Lung microvascular endothelial cell (primary cell): ENCODE measurements at places on chromosomes 1 and 21. TPM values are rescaled to one million over a fixed set of nuclear protein-coding genes. Genes with fewer than 3 reads are reported as not detected.

DNA sequence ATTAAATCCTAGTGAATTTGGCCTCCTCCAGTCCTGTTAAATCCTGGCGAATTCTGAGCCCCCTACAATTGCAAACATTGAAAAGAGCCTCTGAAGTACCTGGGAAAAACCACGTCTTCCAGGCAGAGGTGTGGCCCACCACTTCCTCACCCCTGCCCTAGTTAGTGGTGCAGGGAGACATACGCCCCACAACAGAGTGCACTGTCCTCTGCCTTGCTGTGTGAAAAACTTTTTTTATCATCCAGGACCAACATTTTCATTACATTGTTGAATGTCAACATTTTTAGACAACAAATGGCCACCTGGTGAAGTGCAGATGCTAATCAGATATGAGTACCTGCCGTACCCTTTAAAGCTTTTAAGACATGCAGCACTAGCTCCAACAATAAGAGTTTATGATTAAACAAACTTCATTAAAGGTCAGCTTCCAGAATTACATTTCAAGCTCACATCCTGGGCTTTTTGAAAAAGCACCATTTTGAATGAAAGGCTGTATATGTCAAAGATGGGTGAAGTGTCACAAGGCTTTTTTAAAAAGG is 13.6 kb upstream of the TMPRSS2 start:
- DNase-seq, result no peak

- no peak for DNase-seq
Measured at GRCh38 chr1:172400722-172401105, 19.8 kb upstream of the C1orf105 start.

- peak; percentile 55 for DNase-seq
Measured at GRCh38 chr1:229567109-229567868, 8.8 kb upstream of the ABCB10 start.

DNA sequence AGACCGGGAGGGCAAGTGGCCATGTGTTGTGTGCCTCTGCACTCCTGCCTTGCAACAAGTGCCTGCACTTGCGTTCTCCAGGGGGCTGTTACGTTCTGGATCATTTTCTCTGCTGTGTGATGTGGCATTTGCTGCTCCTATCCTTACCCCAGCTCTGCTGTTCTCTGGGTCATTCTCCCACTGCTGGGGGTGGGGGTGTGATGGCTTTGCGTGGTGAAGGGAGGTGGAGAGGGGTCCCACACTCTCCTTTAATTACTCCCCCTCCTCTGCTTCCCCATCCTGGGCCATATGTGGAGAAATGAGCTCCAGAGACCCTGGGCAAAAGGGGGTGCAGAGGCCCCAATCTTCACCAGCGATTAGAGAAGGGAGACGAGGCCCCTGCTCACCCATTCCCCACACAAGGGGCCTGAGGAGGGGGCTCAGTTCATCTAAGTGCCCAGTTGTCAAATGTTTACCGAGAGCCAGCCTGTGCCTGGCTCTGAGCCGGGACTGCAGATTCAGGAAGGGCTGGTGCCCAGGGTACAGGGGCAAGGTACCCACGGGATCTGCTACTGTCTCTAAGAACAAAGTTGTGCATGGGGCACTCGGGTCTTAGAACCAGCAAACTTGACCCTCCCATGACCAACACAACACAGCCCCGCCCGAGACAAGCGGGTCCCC is 355.4 kb downstream of the PTPRU start:
- DNase-seq, result no peak

GRCh38 chr1:196088541-196088940 is 519.7 kb downstream of the KCNT2 start:
- no peak for DNase-seq

DNA sequence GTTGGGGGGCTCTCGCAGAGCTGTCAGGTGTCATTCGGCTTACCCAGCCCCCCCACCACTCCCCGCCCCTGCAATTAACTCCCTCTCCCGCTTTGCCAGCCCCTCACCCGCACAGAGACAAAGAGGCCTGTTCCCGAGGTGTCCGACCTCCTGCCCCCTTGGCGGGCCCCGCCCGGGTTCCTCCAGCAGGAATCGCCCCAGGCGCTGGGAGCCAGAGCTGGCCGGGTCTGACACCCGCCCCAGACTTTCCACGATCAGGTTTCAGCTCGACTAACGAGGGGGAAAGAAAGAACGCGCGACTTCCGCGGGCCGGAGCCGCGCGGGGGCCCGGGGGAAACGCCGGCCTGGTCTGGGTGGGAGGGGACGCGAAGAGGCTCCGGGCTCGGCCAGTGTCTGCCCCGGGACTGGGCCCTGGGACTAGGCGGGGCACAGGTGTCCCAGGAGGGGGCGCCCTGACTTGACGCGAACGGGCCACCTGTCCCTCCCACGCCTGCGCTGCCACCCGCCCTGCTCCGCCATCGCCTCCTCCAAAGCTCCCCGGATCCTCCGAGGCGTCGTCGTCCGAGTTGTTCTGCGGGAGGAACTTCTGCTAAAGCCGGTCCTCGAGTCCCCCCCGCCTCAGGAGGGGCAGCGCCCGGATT is 36.4 kb upstream of the HHAT start:
- peak; percentile 10 for DNase-seq

DNA sequence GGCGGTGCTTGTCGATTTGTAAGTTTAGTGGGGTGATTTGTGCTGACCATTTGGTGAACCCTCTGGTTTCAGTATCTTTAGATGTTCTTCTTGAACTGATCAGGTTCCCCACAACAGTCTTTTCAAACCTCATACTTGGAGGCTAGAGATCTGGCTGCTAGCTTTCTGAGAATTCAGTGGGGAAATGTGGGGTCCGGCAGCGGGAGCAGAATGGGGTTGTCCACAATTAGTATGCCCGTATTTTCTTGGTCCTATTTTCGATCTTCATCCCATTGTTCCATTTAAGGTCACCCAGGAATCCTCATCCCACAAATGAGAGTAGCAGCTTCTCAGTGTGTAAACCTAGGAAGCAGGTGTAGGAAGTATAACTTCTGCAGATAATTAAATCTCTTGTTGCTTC is 10.3 kb upstream of the TPTE start:
- no peak for DNase-seq

DNA sequence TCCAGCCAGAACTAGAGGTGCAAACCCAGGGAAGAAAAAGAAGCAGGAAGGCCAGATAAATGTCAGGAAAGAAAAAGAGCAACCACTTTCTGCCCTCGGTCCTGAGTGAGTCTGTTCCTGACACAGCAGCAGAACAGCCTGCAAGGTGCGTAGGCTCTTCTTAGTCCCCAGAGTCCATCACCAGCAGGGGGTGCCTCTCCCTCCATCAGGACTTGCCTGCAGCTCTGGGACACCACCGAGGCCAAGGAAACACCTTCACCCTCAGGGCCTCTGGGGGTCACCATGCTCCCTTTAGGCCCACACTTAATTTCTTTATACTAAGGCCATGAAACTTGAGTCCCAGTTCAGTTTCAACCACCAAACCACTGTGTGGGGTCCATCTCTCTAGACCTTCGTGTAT is 43.7 kb upstream of the NFASC start:
- no peak for DNase-seq

- no peak for DNase-seq
Measured at GRCh38 chr1:56095696-56096665, 483.4 kb downstream of the PLPP3 start.

DNA sequence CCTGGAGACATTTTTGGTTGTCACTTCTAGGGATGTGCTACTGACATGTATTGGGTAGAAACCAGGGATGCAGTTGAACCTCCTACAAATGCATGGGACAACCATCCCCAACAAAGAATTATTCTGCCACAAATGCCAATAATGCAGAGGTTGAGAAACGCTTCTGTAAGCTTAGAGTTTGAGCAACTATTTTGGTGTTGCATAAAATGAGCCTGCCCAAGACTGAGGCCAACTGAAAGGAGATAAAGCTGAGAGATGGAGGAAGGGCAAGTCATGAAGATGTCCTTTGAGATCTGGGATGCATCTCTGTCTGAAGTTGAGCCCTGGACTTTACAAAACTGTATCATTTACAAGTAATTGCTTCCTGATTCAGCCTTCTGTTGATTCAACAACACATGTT is 106.9 kb downstream of the KCNJ15 start:
- DNase-seq, result no peak

DNA sequence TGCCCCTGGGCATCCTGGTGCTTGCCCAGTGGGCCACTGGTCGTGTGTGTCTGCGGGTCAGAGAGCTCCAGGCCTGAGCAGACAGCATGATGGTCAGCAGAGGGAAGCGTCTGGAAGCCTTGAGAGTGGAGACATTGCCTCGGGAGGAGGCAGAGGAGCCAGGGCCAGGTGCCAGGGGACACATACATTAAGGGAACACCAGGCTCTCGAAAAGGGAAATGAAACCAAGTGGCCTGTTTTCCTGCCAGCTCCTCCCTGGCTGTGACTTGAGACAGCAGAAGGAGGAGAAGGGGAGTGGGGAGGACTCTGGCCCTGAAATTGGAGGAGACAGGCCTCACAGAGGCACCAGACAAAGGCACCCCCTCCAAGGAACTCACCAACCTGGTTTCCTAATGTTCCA is 62.4 kb upstream of the LRP8 start:
- DNase-seq, result no peak

- DNase-seq, result no peak
Measured at GRCh38 chr1:207861442-207862177, 49.3 kb downstream of the CD34 start.

- no peak for DNase-seq
Measured at GRCh38 chr1:82449506-82450057, 648.8 kb downstream of the ADGRL2 start.

DNA sequence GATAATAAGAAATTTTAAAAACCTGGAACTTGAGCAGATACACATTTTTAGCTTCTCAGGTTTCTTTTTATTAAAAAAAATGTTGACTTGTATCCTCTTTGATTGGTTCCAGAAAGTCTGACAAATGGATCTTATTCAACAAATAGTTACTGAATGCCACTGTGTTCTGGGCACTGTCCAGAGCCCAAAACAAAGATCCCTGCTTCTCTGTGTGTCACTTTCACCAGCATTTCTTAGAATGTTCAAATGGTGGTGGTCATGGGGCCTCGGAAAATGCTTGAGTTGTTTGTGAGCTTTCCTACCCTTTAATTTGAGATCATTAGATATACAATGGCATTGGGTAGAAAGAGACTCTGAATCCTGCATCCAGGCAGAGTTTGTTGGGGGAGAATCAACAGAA is 19.9 kb downstream of the ACTN2 start:
- no peak for DNase-seq

GRCh38 chr21:23475281-23476219 is 2131.7 kb downstream of the MRPL39 start:
- DNase-seq, result peak; percentile 3

GRCh38 chr1:162284206-162284955 is 92.3 kb downstream of the SPATA46 start:
- no peak for DNase-seq

DNA sequence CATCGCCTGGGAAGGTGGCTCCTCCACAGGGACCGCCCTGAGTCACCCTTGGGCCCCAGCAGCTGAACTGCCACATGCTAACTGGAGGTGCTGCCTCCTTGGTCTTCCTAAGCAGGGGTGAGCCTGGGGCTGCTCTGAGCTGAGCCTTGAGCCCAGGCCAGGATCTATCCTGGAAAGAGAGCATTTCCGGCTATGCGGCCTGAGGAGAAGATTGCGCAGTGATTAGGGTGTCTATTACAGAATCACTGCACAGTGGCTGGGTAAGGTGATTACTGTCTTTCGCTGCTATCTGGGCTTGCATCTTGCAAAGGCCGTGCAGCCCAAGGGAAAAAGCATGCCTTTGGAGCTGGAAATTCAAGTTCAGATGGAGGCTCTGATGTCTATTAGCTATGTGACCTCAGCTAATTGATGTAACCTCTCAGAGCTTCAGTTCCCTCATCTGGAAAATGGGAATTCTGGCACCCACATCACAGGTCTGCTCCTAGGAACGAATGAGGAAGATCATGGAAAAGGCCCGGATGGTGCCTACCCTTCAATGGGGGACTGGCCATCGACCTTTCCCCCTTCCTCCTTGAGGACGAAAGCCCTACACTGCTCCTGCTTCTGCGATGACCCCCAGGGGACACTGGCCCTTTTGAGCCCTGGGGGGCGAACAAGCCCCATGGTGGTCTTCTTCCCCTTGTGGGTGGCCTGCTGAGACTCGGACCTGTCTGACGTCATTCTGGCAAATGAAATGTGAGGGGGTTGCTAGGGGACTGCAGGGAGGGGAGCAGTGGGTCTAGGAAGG is 38.0 kb downstream of the GPR161 start:
- no peak for DNase-seq

- DNase-seq, result peak; percentile 7
Measured at GRCh38 chr1:169271098-169271497, 96.5 kb downstream of the NME7 start.

DNA sequence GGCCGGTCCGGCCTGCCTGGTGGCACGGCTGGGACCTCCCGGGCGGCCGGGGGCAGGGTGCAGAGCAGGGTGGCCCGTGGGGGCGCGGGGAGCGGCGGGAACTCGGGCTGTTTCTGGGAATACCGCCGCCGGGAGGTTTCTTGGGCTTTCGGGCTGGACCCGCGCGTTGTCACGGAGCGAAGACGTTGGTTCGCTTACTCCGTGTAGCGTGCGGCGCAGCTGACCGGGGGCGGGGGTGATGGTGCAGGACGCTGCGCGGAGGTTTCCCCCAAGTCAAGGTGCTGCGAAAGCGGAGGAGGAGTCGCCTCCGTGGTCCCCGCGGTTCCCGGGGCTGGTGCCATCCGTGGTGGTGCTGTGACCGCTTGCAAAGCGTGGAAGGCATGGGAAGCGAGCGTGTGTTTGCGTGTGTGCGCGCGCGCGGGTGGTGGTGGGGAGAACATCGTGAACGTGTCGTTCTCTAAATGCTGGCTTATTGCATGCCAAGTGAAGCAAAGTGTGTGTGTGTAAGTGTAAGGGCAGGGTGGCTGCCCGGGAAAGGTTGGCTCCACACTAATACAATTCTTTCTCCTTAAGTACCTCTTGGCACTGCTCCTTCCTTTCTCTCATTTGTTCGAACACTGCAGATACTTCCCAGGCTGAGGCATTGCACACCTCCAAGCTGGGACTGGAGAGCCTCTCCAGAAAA is 1.1 kb downstream of the RYR2 start:
- no peak for DNase-seq

DNA sequence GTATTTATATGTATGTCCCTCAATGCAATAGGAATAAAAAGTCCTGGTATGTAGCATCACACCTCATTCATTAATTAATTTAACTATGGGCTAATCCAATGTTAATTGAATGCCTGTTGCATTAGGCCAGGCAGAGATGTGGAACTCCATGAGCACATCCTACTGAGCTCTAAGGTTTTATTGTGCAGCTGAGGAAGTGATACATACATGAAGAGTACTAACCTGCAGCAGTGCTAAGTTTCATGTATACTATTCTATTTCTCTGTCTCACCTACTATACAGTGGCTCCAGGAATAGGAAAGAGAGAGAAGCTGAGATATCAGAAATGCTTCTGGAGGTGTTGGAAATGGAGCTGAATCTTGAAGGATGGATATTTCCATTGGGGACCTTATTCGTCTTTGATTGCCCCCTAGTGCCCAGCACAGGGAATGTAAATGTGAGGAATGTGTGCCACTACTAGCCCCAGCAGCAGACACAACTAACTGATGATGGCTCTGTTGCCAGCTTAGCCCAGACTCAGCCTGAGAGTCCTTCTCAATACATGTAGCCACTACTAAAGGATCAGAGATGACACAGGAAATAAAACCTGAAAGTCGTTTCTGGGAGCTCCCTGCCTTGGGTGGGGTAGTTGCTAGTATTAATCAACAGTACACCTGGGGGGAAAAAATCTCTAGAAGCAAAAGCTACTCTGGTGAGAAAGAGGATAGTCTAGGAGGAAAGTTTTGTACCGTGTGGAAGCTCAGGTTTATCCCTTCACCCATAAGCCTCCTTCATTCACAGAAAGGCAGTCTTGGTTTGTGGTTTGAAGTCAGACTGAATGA is 173.3 kb upstream of the FOXD3 start:
- peak; percentile 56 for DNase-seq

The RHEX gene
- total RNA-seq, result not detected in 2 replicates

The CACNA1S gene
- not detected in 2 replicates for total RNA-seq

The HSD11B1 gene
- total RNA-seq, result under 0.01 TPM in 1 of 2 replicates, not detected in the other

The WASF2 gene
- total RNA-seq, result 31.8 and 34.7 TPM in 2 replicates

The CCSAP gene
- total RNA-seq, result 3.4 and 3.7 TPM in 2 replicates
